ENCODE measurements at places on chromosomes 5 and 9. TPM values are rescaled to one million over a fixed set of nuclear protein-coding genes. Genes with fewer than 3 reads are reported as not detected.

The SYNPO gene
- total RNA-seq, result 0.09 TPM

The LTC4S gene
- 0.91 TPM for total RNA-seq

The SLC45A2 gene
- total RNA-seq, result not detected

The SPRY4 gene
- 0.14 TPM for total RNA-seq

The BTNL8 gene
- total RNA-seq, result 1.7 TPM

The LCN9 gene
- not detected for total RNA-seq

The SLC36A3 gene
- not detected for total RNA-seq

The GRPEL2 gene
- 27.2 TPM for total RNA-seq

The RORB gene
- 0.33 TPM for total RNA-seq

The LEAP2 gene
- 6.0 TPM for total RNA-seq

The WDR38 gene
- total RNA-seq, result not detected

The PCDHGA5 gene
- 0.12 TPM for total RNA-seq

The COL23A1 gene
- total RNA-seq, result 0.18 TPM

The TNFSF15 gene
- 0.16 TPM for total RNA-seq

The TAF1L gene
- total RNA-seq, result not detected

The PTGS1 gene
- 1.0 TPM for total RNA-seq

The RFX3 gene
- total RNA-seq, result 9.1 TPM

The ZNF484 gene
- total RNA-seq, result 11.9 TPM

The PCDHA10 gene
- total RNA-seq, result not detected

The LMX1B gene
- not detected for total RNA-seq

The CTXN3 gene
- total RNA-seq, result not detected

The MARCHF3 gene
- 1.6 TPM for total RNA-seq

The ARHGEF28 gene
- not detected for total RNA-seq

The SHROOM1 gene
- total RNA-seq, result 4.4 TPM

The PCDHB13 gene
- not detected for total RNA-seq

The FABP6 gene
- not detected for total RNA-seq

The INSYN2B gene
- total RNA-seq, result not detected

The CNTLN gene
- 0.73 TPM for total RNA-seq

The ANKDD1B gene
- not detected for total RNA-seq

The FCN1 gene
- not detected for total RNA-seq

The P4HA2 gene
- total RNA-seq, result 8.3 TPM

The ANAPC2 gene
- total RNA-seq, result 59.8 TPM

The MAP1B gene
- total RNA-seq, result 0.54 TPM

The TRIP13 gene
- total RNA-seq, result 33.0 TPM

The CD274 gene
- total RNA-seq, result 8.3 TPM

The MEF2C gene
- total RNA-seq, result 0.06 TPM

The PCSK1 gene
- not detected for total RNA-seq

The C9 gene
- not detected for total RNA-seq

The CARTPT gene
- not detected for total RNA-seq

The MEIKIN gene
- not detected for total RNA-seq

The CNTNAP3 gene
- not detected for total RNA-seq

The PCAT7 gene
- not detected for total RNA-seq

The ZDHHC11B gene
- 0.21 TPM for total RNA-seq

The NPR3 gene
- not detected for total RNA-seq

The ZFP37 gene
- total RNA-seq, result 0.77 TPM

The GPR151 gene
- total RNA-seq, result not detected

All from activated CD8-positive, alpha-beta memory T cell treated with anti-CD3 and anti-CD28 coated beads, Interleukin-2, amount 10 ng/mL, durations not matched to agents 7 days and 5 days (primary cell).